Mesenteric fat pad (tissue), 1 donor: ENCODE measurements at places on chromosomes 2 and 18.

- DNase-seq = no peak
Measured at GRCh38 chr18:33761363-33761762, 183.3 kb downstream of the ASXL3 start.

- DNase-seq = no peak
Measured at GRCh38 chr18:903701-904100, 970 bp upstream of the ADCYAP1 start.

GRCh38 chr18:71431689-71432088, 1112.5 kb downstream of the CBLN2 start:
- DNase-seq = no peak

DNA sequence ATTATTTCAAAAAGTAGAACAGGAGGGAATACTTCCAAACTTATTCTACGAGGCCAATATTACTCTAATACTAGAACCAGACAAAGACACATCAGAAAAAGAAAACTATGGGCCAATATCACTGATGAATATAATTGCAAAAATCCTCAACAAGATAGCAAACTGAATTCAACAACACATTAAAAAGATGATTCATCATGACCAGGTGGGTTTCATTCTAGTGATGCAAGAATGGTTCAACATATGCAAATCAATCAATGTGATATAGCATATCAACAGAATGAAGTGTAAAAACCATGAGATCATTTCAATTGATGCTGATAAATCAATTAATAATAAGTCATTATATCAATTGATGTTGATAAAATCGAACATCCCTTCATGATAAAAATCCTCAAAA, 22.4 kb upstream of the EML6 start:
- DNase-seq = no peak

DNA sequence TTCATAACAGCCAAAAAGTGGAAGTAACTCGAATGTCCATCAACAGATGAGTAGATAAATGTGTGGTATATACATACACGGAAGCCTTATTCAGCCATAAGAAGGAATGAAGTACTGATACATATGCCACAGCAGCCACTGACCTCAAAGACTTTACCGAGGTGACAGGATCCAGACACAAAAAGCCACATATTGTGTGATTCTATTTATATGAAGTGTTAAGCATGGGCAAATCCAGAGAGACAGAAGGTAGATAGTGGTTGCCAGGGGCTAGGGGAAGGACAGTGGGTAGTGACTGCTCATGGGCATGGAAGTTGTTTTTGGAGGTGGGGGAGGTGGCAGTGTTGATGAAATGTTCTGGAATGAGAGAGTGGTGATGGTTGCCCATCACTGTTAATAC, 33.9 kb downstream of the ZAP70 start:
- no peak for DNase-seq

DNA sequence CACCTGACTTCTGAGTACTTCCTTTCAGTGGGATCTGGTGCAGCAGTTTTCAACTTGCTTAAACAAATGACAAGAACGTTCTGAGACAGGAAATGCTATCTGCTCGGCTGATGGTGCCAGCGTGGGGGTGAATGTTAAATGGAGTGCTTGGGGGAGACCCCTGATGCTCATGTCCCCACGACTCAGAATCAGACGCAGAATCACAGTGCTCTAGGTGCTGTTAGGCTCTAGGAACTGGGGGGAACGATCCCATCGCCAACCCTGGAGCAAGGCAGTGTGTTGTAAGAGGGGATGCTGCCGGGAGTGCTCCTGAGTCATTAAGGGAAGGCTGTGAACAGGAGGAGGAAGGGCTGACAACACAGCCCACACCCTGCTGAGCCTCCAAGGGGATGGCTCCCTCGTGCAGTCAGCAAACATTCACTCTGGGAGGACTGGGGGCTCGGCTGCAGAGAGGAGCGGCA, 34.1 kb upstream of the KCNF1 start:
- DNase-seq = no peak

DNA sequence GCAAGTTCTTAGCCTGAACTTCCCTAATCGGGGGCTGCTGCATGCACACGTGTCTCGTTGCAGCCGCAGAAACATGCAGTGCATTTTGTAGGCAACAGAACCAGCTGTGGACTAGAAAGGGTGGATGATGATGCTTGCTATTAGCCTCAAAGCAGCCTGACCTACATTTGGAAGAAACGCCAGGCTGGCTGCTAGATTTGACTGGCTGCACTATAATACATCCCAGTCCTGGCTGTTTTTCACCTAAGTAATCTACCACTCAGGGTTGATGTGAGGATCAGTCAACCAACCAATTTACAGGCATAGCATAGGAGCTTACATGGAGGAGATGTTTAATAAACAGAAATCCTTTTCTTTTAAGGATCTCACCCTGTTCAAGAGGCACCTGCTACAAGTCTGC, 56.4 kb upstream of the SPP2 start:
- no peak for DNase-seq

DNA sequence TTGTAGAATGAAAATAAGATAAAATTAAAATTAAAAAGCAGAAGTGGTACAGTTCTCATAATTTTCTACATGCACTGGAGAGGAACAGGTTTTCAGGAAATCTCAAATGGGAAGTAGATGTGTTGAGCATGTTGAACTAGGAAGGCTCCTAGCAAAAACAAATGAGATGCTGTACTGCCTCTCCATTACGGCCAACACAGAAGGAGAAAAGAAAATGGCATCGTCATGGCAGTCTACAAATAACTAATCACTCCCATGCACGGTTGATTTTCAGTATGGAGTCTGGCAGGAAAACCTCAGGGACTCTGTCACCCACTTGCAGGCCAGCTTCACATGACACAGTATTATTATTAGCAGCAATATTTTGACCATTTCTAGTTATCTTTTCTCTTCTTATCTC, 278.7 kb downstream of the NRXN1 start:
- DNase-seq = no peak

- no peak for DNase-seq
Measured at GRCh38 chr18:70732188-70732587, 443.3 kb downstream of the SOCS6 start.

GRCh38 chr2:47323822-47324171, 79.2 kb upstream of the MSH2 start:
- no peak for DNase-seq
